ENCODE measurements at places on chromosomes 12 and 14.

DNA sequence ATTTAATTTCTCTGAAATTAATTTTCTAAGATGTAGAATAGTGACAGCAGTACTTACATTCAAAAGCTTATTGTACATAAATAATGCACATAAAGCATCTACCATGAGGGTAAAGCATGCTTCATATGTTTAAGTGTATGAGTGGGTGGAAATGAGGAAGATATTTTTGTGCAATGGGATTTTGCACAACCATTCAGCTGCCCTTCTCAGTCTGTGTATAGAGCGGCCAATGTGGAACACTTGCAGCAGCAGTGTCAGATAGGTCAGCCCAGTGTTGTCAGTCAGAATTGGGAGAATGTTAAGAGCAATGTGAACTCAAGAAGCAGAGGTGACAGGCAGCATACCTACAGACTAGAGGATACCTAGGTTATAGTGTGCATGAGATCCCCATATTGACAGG, 72.5 kb upstream of the ATP2B1 start:
- no peak for DNase-seq

DNA sequence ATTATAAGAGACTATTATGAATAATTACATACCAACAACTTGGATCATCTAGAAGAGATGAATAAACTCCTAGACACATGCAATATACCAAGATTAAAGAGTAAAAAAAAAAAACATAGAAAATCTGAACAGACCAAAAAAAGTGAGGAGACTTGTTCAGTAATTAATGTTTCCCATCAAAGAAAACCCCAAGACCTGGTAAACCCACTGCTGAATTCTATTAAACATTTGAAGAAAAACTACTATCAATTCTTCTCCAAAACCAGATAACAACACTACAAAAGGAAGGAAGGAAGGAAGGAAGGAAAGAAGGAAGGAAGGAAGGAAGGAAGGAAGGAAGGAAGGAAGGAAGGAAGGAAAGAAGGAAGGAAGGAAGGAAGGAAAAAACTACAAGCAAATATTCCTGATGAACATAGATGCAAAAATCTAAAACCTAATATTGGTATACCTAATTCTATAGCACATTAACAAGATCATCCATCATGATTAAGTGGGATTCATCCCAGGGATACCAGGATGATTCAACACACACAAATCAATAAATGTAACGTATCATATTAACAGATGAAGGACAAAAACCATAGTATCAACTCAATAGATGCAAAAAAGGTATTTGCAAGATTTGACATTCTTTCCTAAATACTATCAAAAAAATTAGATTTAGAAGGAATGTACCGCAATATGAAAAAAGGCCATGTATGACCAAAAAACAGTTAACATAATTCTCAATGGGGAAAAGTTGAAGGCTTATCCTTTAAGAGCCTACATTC, 445.5 kb downstream of the KCNH5 start:
- no peak for DNase-seq

DNA sequence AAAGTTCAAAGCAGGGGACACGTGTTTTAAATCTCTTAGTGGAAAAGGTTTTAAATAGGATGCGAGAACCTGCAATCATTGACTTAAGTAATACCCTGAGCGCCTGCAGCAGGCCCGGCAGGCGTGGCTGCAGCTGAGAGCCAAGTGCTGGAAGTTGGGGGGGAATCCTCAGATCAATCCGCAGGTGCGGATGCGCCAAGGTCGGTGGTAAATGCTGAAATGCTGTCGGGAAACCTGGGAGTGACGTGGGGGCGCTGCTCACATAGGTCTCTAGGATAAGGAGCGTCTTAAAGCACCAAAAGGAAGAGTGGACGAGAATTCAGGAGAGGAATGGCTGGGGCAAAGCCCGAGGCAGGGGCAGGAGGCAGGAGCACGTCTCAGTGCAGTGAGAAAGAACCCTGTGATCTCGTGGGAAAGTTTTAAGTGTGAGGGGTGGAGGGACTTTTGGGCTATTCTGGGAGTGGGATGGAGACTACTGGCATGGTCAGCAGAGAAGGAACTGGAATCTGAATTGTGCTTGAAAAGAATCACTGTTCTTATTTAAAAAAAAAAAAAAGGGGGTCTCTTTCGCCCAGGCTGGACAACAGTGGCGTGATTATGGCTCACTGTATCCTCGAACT, 883 bp upstream of the CDCA4 start:
- peak; percentile 58 for DNase-seq

DNA sequence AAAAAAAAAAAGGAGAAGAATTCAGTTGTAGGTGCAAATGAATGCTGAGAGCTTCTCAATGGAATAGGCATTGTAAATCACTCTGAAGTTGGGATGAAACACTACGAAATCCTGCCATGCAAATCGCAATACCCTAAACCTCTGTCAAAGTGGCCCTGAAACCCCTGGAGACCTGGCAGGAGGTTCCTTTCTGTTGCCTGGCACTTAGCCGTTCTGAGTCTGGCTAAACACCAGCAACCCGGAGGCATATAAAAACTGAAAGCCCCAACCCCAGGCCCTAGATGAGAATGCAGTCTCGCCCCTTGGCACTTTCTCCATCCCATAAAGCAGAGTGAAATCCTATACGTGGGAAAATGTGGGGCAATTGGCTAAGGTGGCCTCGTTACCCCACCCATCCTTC, 151.5 kb upstream of the PARP11 start:
- no peak for DNase-seq

Data from CD4-positive, alpha-beta T cell (primary cell).